NCI-H226 (cell line): ENCODE measurements at places on chromosomes 4 and X.
A peak's percentile ranks its signal among the peaks of the same experiment; 100 is the strongest.

DNA sequence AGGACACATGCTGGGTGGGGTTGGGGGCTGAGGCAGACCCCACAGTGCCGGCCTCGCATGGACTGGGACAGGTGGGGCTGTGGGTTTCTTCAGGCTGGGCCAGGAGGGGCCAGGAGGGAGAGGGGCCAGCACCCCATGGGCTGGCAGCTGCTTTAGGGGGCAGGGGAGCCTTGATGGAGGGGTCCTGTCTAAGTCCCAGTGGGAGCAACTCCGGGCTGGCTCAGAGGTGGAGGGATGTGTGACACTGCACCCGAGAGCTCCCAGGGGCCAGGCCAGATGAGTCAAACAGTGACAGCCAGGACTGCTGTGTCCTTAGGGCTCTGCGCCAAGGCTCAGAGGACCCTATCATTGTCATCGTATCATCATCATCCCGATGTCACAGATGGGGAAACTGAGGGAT, 4.4 kb upstream of the ABLIM2 start:
- no peak for DNase-seq

DNA sequence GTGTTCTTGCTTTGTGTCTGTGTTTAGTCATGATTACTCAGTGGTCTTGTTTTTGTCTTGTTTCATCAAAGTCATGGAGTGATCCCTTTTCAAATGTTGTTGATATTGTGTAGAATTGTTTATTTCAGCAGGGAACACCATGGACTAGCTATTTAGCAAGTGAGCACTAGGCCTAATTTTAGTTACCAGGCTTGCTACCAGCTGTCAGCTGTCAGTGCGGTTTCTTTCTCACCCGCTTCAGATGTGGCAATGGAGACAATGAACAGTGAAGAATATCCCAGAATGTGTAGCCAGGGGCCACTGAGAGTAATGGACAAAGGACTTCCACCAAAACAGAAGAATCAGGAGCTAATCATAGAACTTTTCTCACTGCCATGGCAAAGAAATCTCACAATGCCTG, 432.8 kb upstream of the FMR1 start:
- no peak for DNase-seq

- DNase-seq = no peak
Observed at GRCh38 chr4:76950956-76951671, 1.6 kb downstream of the SEPTIN11 start.

DNA sequence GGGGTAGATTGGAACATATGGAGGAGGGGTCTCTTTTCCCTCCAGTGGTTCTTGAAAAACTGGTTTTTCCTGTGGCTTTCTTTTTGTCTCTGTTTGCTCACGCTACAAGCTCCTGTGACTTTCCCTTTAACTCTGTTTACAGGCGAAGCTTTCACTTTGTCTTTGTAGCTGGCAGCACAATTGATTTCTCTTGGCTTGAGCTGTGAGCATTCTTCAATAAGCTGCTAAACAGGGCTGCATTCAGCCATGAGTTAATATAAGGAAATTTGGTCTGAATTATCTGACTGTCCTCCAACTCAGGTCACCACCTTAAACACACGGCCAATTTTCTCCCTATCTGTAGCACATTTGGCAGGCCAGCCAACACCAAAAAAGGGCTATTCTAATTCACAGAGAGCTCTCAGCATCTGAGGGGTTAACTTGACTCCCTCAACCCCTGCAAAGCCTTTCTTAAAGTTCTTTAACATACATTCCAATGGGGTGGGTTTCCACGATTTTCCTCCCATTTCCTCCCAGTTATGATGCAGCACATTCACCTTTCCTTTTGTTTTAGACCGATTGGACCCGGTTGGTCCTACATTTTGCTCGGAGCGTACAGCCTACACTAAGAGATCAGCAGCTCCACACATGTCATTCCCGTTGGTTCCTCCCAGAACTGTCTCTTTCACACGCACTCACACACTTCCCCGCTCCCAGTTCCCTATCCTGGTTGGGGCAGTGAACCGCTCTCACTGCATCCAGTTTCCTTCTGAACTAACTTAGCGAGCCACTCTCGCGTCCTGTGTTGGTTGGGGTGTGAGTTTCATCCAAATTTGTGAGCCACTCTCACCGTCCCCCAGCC, 45.4 kb downstream of the UGT2A3 start:
- no peak for DNase-seq

DNA sequence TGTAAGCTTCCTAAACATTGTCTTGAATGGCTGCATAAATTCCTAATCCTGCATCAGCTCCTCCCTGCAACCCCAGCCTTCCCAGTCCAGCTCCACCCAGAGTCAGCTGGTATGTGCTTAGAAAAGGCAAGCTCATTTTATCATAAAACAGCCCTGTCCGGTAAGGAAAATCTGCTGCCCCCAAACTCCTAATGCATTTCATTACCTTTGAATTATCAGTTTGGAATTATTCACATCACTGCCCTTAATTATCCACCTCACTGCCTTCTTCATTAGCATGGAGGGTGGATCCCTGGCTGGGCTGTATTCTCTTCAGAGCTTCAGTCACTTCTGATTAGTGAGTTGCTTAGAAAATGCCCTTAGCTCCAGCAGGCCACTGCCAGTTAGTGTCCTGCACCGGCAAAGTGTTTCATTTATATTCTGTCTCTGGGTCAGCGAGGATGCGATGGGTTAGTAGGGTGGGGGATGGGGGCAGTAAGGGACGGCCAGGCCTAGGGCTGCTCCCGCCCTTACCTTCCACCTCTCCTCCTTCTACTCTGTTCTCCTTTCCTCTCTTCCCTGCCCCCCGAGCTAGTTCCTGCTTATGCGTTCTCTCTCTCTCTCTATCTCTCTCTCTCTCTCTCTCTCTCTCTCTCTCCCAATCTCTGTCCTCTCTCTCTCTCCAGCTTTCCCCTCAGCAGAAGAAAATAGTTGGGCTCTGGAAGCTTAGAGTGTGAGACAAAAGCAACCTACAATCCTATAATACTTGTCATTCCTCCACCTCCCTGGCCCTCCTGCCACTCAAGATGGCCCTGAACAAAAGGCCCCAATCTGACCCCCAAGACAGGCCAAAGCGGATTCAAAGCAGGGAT, 174.8 kb upstream of the KLF3 start:
- no peak for DNase-seq

DNA sequence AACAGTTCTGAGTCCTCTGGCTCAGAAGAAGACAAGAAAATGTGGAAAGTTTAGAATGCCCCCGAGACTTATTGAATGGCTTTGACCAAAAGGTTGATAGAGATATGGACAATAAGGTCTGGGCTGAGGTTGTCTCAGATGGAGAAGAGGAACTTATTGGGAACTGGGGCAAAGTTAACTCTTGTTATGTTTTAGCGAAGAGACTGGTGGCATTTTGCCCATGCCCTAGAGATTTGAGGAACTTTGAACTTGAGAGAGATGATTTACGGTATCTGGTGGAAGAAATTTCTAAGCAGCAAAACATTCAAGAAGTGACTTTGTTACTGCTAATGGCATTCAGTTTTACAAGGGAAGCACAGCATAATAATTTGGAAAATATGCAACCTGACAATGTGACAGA, 1549.3 kb upstream of the ADGRL3 start:
- no peak for DNase-seq

- no peak for DNase-seq
Observed at GRCh38 chr4:183391204-183391603, 53.2 kb upstream of the CDKN2AIP start.

DNA sequence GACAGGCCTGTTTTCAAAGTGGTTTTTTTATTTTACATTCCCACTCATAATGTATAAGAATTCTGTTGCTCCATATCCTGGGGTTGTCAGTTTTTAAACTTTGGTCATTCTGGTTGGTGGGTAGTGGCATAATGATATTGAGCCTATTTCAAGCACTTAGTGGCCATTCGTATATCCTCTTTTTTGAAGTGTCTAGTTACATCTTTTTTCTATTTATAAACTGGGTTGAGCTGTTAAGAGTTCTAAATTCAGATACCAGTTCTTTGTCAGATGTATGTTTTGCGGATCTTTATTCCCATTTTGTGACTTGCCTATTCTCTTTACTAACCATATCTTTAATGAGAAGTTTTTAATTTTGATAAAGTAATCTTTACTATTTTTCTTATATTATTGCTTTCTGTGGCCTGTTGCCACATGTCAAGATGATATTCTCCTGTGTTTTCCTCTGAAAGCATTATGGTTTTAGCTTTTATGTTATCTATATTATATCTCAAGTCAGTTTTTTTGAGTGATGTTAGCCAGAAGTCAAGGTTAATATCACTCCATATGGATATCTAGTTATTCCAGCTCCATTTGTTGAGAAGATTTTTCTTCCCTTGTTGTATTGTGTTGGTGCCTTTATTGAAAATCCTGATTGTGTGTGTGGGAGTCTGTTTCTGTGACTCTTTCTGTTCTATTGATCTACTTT, 110.9 kb downstream of the FHIP1A start:
- DNase-seq = no peak

GRCh38 chrX:136067966-136068365, 79.4 kb upstream of the FHL1 start:
- DNase-seq = no peak

- DNase-seq = no peak
Observed at GRCh38 chrX:78321809-78322208, 5.6 kb downstream of the CYSLTR1 start.

- no peak for DNase-seq
Observed at GRCh38 chr4:80592950-80593349, 257.4 kb downstream of the CFAP299 start.

GRCh38 chr4:1793496-1793840, 375 bp downstream of the FGFR3 start:
- peak; percentile 5 for DNase-seq

DNA sequence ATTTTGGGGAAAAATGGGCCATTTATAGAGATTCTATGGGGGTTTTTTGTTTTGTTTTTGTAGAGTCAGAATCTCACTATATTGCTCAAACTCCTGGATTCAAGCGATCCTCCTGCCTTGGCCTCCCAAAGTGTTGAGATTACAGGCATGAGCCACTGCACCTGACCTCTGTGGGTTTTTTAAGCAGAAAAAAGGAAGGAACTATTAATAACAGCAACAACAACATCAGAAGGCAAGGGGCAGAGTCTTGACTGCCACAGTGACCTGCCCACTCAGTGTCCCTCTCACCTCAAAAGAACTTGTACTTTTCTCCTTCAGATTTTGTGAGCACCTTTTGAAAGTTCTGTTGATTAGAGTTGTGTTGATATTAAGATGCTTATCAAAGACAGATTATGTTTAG, 48.1 kb downstream of the FNIP2 start:
- no peak for DNase-seq

DNA sequence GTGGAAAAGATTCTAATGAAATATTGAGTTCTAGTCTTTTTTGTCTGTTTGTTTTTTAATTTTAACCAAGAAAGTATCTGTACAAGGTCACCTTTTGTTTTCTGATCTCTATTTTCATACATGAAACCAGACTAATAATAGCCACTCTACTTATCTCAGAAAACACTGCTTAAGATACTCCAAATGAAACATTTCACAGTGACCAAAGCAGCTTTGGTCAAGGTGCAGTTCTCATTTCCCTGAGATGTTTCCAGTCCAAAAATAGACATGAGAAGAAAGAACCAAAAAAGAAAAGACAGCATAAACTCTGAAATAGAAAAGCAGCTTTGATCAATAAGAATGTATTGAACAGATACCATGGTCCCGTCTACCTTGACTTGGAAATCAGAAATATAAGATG, 782.8 kb downstream of the RAB28 start:
- DNase-seq = no peak

GRCh38 chr4:176788971-176789370, 3.8 kb downstream of the VEGFC start:
- DNase-seq = no peak

DNA sequence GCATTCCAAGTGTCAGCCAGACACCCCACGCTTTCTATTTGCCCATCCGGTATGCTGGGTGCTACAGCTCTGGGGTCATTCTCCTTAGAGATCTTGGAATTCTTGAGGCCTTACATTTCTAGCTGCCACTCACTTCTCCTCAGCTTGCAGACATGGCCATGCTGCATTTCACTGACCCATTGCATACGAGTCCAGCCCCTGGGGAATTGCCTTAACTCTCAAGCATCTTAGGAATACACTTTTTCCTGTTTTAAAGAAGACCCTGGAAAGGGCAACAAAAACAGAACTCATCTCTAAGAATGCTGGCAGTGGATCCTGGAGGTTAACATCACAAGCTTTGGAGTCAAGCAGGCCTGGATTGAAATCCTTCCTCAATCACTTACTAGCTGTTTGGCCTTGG, 122.0 kb upstream of the LNX1 start:
- DNase-seq = no peak

DNA sequence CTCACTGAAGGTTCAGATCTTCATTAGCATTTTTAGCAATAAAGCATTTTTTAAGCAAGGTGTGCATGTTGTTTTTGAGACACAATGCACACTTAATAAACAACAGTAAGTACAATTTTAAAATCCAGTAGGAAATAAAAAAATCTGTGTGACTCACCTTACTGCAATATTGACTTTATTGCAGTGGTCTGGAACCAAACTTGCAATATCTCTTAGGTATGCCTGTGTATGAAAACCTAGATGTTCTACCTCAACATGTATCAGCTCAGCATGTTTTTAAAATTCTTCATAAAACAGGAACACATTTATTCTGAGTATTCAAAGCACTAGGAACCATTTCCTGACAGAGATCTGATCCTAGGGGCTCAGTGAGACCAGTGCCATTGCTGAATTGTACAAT, 26.7 kb downstream of the NR0B1 start:
- no peak for DNase-seq

DNA sequence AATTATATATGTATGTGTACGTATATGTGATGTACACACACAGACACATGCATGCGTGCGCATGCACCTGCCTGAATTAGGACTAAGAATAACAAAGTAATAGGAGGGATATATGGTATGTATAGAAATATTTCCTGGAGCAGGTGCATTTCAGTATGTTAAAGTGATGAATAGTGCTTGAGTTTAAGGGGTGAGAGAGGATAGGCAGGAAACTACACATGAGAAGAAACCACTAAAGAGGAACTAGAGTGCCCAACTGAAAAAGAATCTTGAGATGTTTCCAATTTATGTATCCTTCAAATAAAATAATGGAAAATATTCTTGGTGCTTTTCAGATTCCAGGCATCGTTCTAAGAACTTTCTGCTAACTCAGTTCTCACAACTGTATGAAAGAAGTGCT, 52.6 kb upstream of the UNC5C start:
- no peak for DNase-seq

GRCh38 chr4:124167602-124168001, 544.9 kb downstream of the ANKRD50 start:
- DNase-seq = no peak

GRCh38 chrX:21438792-21439191, 64.6 kb downstream of the CNKSR2 start:
- DNase-seq = no peak

DNA sequence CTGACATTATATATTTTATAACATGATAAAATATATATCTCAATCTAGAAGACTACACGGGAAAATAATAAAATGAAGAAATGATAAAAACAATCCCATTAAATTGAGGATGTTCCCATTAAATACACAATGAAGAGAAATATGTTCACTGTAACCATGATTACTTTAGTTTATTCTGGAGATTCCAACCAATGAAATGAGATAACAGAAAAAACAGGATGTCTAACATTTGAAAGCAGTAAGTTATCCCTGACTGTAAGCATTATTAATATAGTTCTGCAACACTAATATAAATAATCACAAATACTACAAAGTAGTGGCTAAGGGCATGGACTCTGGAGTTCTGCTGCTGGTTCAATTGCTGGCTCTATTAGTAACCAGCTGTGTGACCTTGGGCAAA, 169.4 kb downstream of the RNF150 start:
- no peak for DNase-seq

- DNase-seq = peak; percentile 2
Observed at GRCh38 chr4:46254788-46255187, 130.9 kb upstream of the GABRG1 start.

- DNase-seq = no peak
Observed at GRCh38 chrX:30887721-30888120, 1.3 kb downstream of the TAB3 start.
